RCC 7860 (cell line): ENCODE measurements at places on chromosomes 3 and 15.

GRCh38 chr3:169686874-169687273 lies 23.4 kb upstream of the MECOM start:
- no peak for DNase-seq

GRCh38 chr3:184423561-184423960 lies 43.7 kb downstream of the CHRD start:
- no peak for DNase-seq

- no peak for DNase-seq
These were observed 411.5 kb upstream of the MCTP2 start for GRCh38 chr15:93819826-93820225.

DNA sequence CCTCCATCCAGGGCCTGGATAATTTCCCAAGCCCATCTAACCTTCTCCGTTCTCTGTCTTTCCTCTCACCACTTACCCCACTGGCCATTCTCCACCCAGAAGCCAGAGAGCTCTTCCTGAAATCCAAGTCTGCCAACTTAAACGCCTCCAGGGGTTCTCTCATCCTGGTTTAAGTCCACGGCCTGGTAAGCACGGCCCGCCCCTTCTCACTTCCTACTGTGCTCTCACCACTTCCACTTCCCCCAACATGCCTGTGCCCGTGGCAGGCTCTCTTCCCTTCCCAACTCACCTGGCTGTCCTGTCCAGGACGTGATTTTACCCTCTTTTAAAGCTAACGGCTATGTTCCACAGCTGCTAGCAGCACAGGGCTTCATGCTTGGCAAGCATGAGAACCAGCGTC lies 1.7 kb upstream of the CX3CR1 start:
- no peak for DNase-seq

DNA sequence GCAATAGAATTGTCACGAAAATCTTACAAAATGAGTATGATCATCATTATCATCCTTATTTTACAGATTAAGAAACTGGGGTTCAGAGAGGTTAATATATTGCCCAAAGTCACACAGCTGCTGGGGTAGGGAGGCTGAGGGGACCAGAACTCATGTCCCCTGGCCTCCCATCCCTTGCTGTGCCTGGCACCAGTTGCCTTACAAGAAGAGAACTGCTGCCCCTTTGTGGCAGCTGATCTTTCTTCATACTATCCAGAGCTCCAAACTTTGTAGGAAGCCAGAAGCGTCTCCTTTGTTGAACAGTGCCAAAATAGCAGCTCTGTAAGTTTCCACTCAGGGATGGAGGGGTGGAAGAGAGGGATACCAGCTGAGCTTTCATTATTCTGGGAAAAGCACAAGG lies 236.8 kb upstream of the TBC1D5 start:
- no peak for DNase-seq

DNA sequence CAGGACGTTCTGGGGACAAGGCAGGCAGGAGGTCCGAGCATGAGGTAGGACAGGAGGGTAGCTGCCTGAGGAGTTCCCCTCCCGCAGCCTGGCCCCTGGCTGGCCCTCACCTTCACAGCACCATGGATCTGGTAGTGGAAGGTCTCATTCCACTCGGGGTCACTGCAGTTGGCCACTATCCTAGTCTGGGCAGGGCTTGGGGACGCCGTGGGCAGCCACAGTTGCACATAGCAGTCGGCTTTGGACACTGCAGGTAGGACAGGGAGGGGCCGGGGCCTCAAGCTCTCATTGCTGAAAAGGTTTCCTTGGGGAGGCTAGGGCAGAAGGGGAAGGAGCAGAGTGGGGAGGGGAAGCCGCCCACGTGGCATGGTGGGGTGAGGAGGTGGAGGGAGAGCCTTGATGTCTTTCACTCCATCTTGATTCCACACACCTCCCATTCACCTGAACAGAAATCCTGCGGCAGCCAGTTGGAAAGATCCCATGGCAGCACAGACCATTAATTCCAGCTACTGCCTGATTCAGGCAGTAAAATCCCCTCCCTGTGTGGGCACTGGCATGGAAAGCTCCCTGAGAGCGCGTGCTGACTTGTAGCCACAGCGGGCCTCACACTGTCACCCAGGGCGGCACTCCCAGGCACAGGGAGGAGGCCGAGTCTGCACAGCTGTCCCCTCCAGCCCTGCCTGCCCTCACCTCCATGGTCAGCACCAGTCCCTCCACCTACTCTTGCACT lies 2.1 kb downstream of the PLA2G4F start:
- DNase-seq = peak; percentile 49

DNA sequence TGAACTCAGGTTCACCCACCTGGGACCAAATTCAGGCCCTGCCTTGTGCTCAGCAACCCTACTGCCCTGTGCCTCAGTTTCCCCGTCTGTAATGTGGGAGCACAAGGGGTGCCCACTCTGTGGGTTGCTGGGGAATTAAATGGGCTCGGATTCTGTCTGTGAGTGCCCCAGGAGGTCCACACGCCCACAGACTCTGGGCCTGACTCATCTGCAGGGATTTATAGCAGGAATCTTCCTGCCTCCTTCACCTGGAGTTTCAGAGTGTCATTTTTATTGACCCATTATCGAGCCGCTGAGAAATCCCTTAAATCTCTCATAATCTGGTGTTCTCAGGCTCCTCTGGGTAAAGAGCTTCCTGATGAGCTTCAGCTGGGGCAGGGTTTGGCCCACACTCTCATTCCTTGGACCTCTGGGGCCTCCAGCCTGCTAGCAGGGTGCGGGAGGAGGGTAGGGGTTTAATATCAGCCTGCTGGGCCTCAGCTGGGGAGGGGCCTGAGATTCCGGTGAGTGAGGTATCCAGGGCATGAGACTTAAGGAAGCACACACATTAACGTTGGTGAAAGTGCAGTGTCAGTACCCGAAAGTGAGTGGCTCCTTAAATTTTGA lies 16.4 kb downstream of the C3orf18 start:
- DNase-seq = no peak

- DNase-seq = no peak
These were observed 3.2 kb downstream of the DVL3 start for GRCh38 chr3:184158404-184158803.
